T47D (cell line): ENCODE measurements at places on chromosomes 12 and 14.

GRCh38 chr12:50980545-50980944 is 28.2 kb downstream of the HIGD1C start:
- DNase-seq: no peak

DNA sequence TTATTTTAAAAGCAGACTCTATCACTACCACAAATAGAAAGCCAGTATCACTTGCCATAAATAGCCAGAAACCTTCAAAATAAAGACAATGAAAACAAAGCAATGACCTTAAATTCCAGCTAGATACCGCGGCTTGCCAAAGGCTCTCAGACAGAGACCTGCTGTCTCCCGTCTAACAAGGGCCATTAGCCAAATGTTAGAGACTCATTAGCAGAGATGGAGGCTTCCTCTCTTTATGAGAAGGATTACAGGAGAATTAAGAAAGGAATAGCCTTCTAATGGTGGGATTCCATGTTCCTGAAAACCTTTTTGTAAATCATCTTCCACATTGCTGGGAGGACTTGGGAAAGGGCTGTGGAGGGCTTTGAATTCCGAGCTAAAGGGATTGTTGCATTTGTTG is 206.7 kb downstream of the AACS start:
- no peak for DNase-seq

DNA sequence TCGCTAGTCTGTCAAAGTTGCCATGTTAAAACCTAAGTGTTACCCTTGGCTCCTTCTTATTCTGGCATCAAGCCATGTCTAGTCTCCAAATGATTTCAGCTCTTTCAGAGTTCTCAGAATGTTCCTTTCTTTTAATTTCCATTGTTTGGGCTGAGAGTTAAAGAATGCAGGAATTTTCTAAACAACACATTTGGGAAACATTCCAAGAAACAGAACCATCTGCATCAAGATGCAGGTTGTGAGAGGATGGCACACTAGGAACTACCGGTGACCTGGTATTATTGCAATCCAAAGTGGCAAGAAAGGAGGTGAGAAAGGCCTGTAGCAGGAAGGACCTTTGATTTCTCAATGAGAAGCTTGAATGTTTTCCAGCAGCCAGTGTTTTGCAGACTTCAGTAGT is 30.1 kb downstream of the SLC35F4 start:
- no peak for DNase-seq

GRCh38 chr12:51186465-51187085 is 13.6 kb upstream of the TFCP2 start:
- DNase-seq: no peak

GRCh38 chr14:33009673-33010072 is 71.0 kb downstream of the NPAS3 start:
- no peak for DNase-seq
